Brain (organoid and tissue), 16 donors: ENCODE measurements at places on chromosomes 7 and 10. TPM values are rescaled to one million over a fixed set of nuclear protein-coding genes. Genes with fewer than 3 reads are reported as not detected.

Gene PIK3CG
- 0.29 TPM for polyA plus RNA-seq

Gene MMRN2
- polyA plus RNA-seq = 11.5 TPM

Gene GDF2
- not detected for polyA plus RNA-seq

Gene COBL
- polyA plus RNA-seq = 31.5 TPM

Gene TMEM176A
- 19.5 TPM for polyA plus RNA-seq

Gene AZGP1
- 21.4 TPM for polyA plus RNA-seq

Gene HOXA7
- 1.3 TPM for polyA plus RNA-seq

Gene BTBD16
- polyA plus RNA-seq = 0.97 TPM

Gene ZNF117
- 1.1 TPM for polyA plus RNA-seq

Gene HHEX
- polyA plus RNA-seq = 5.1 TPM

Gene ANKRD30A
- polyA plus RNA-seq = not detected

Gene SLC16A12
- polyA plus RNA-seq = 0.37 TPM

Gene NOD1
- 1.3 TPM for polyA plus RNA-seq

Gene C10orf105
- 3.3 TPM for polyA plus RNA-seq

Gene ABCA13
- not detected for polyA plus RNA-seq

Gene TRIM50
- polyA plus RNA-seq = 0.34 TPM

Gene CADPS2
- polyA plus RNA-seq = 27.2 TPM

Gene CAV1
- polyA plus RNA-seq = 7.7 TPM

Gene NRF1
- 16.9 TPM for polyA plus RNA-seq

Gene CYTH3
- polyA plus RNA-seq = 18.4 TPM

Gene CPEB3
- polyA plus RNA-seq = 3.9 TPM

Gene GSTO2
- polyA plus RNA-seq = 23.9 TPM

Gene PDK4
- polyA plus RNA-seq = 25.9 TPM

Gene IKZF1
- polyA plus RNA-seq = 0.42 TPM

Gene SPDYE1
- not detected for polyA plus RNA-seq

Gene SLC39A12
- polyA plus RNA-seq = 12.8 TPM

Gene GPR26
- polyA plus RNA-seq = 0.59 TPM

Gene PNLIPRP2
- not detected for polyA plus RNA-seq

Gene PNLIPRP3
- not detected for polyA plus RNA-seq

Gene ODAD2
- 0.32 TPM for polyA plus RNA-seq

Gene GALNT17
- polyA plus RNA-seq = 19.2 TPM

Gene SHTN1
- 56.0 TPM for polyA plus RNA-seq

Gene TUBAL3
- polyA plus RNA-seq = 0.24 TPM
